Vein endothelial cell (primary cell): ENCODE measurements at places on chromosomes 12 and 14. TPM values are rescaled to one million over a fixed set of nuclear protein-coding genes. Genes with fewer than 3 reads are reported as not detected.

SDR9C7 gene
- total RNA-seq: not detected in 2 replicates

WNT1 gene
- total RNA-seq: not detected in 2 replicates

NAB2 gene
- total RNA-seq: 12.0 and 18.9 TPM in 2 replicates

CPNE6 gene
- not detected in 2 replicates for total RNA-seq

DCD gene
- total RNA-seq: not detected in 2 replicates

COPZ1 gene
- total RNA-seq: 128 and 130 TPM in 2 replicates

HOXC13 gene
- total RNA-seq: not detected in 2 replicates

OVCH1 gene
- total RNA-seq: not detected in 2 replicates

MEG3 gene
- 10.8 and 11.0 TPM in 2 replicates for total RNA-seq

SENP1 gene
- 21.2 and 25.7 TPM in 2 replicates for total RNA-seq

BCL11B gene
- 0.19 and 0.33 TPM in 2 replicates for total RNA-seq

IL26 gene
- not detected in 2 replicates for total RNA-seq

GPR162 gene
- total RNA-seq: 3.4 and 6.5 TPM in 2 replicates

AP1G2 gene
- 18.6 and 19.6 TPM in 2 replicates for total RNA-seq

GPR137C gene
- 0.33 and 0.48 TPM in 2 replicates for total RNA-seq

INSM2 gene
- total RNA-seq: not detected in 2 replicates

C14orf132 gene
- total RNA-seq: 0.98 and 5.3 TPM in 2 replicates
